ENCODE measurements at places on chromosomes 12 and 14.

- DNase-seq = no peak
These were observed 18.9 kb upstream of the KLRG1 start for GRCh38 chr12:8970432-8970831.

- DNase-seq = no peak
These were observed 235.6 kb downstream of the DACT1 start for GRCh38 chr14:58873228-58873953.

GRCh38 chr12:100473716-100474150 is at the start of gene NR1H4:
Gene NR1H4 (plus strand): TSS chr12:100473866. CDS start chr12:100493324, 19,458 bp downstream.
- no peak for DNase-seq

- DNase-seq = no peak
These were observed 44.6 kb upstream of the PTCSC3 start for GRCh38 chr14:36221112-36221511.

DNA sequence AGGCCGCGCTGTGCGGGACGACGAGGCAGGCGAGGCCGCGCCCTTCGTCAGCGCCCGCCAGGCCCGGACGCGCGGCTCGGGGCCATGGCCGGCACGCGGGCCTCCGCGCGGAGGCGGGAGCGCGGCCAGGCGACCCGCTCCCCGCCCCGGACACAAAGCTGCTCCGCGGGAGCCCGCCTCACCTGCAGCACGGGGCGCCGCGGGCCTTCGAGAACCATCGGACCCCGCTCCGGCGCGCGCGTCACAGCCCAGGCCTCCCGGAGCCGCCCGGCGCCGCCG is 342 bp downstream of the DICER1 start:
- DNase-seq = no peak

GRCh38 chr12:57223191-57224165 is 6.0 kb upstream of the SHMT2 start:
- DNase-seq = no peak

GRCh38 chr14:94622653-94623421 is 10.6 kb downstream of the SERPINA3 start:
- no peak for DNase-seq

- DNase-seq = no peak
These were observed 13.2 kb downstream of the KCNH3 start for GRCh38 chr12:49552014-49552413.

DNA sequence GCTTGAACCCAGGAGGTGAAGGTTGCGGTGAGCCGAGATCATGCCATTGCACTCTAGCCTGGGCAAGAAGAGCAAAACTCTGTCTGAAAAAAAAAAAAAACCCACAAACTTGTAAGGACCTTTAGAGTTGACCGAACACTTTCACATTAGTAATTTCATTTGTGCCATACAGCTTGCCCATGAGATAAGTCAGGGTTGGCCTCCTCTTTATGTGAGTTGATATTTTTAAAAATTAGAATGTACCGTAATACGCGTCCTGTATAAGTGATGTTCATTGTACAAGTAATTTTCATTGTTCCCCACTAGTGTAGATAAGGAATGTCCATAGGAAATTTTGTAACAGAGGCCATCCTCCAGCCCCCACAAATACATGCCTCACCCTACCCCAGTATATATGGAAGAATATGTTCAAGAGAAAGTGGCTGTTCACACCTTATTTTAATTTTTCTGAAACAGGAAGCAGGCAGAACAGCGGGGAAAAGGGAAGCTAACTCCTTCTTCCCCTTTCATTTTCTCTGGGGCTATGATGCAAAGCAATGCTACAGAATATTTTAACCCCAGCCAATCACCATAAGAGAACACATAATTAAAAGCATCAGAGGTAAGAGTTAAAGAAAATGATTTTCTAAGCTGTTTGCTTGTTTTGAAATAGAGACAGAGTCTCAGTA is 31.9 kb upstream of the HIF1A start:
- DNase-seq = peak; percentile 76

DNA sequence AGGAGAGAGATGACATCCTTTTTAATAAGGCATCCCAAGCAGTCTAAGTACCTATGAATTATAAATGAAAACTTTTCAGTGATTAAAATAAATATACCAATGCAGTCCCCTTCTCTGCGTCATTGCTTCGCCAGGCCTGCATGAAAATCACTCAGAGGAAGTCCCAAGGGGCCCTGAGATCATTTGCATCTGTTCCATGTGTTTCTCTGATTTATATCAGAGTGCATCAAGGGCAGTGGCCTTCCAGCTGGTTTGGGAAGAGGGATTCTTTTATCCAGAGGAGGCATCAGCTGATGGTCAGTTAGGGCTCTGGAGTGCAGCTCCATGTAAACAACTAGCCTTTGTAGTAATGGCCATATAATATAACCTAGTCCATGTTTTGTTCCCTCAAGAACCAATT is 210.1 kb downstream of the RGS6 start:
- no peak for DNase-seq

DNA sequence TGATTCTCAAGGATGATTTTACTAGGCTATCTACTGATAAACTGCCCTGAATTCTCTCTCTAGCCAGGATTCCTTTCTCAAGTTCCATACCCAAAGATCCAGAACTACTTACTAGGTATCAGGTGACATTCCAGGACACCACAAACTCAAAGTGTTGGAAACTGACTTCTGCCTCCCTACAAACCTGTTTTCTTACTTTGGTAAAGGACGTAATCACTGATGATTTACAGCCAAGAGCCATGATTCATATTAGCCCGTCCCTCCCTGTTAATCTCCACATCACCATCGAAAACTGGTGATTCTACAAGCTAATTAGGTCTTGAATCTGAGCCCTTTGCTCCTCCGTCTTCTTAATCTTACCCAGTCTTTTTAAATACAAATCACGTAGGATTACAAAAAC is 1.0 kb upstream of the ATG14 start:
- no peak for DNase-seq

- DNase-seq = no peak
These were observed 100.0 kb downstream of the DUSP6 start for GRCh38 chr12:89252284-89252683.

GRCh38 chr12:107159384-107159900 is 66.1 kb upstream of the CRY1 start:
- DNase-seq = no peak

DNA sequence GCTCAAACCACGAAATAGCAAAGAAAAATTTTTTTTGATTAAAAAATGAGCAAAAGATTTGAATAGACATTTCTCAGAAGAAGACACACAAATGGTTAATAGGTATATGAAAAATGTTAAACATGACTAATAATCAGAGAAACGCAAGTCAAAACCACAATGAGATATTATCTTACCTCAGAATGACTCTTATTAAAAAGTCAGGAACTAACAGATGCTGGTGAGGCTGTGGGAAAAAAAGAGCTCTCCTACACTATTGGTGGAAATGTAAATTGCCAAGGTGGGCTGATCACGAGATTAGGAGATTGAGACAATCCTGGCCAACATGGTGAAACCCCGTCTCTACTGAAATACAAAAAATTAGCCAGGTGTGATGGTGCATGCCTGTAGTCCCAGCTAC is 315.5 kb upstream of the FLRT2 start:
- no peak for DNase-seq

- no peak for DNase-seq
These were observed 678 bp upstream of the OAS2 start for GRCh38 chr12:112977641-112978040.

DNA sequence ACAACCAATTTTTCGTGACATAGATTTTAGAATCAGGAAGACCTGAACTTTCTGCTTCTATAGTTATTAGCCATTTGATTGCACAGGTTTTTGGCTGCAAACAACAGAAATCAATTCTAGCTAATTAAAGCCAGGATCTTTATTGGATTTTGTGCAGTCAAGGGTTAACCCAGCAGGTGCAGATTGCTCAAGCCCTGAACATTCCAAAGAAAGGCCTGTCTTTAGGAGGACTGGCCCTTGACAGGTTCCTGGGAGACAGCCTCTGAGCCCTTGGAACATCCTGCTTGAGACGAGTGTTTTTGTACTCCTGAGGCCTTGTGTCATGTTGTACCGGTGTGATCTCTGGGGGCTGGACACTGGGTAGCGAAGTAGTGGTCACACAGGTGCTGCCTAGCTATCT is 174.6 kb downstream of the PTCSC3 start:
- no peak for DNase-seq

DNA sequence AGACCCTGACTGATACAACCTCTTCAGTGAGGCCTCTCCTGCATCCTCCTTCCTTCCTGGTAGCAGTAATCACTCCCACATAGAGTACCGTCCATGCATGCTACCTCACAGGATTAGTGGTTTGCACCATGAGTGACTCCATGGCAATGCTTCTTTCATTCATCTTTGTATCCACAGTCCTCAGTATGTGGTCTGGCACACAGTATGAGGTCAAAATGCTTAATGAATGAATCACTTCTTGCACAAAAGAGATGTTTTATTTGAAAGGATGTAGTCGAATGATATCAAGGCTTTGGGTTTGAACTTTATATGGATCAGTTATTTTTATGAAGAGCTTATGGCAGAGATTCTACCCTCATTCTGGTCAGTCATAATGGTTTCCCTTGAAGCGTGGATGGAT is 42.2 kb downstream of the KCNA5 start:
- DNase-seq = no peak

DNA sequence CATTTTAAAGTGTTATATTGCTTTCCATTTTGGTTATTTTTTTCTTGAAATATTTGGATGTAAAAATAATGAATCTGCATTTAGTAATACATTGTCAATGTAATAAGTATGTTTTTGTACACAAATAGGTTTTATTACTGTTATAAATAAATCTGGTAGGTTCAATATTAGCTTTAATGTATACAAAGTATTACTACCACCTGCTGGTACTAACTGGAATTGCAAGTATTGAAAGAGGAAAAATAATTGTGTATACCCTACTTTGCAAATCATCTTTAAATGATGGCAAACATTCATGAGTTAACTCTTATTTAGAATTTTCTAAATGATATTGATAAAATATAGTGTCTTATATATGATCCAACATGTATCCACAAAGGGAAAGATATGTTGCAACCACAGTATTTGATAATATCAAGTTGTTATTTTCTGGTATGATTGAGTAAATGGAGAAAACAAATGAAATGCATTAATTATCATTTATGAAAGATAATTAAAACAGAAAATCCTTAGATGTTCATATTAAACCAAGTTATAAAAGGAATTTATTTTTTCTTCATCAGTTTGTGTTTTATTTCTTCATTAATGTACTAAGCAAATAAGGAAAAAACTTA is 3.2 kb downstream of the OR4K2 start:
- peak; percentile 1 for DNase-seq

DNA sequence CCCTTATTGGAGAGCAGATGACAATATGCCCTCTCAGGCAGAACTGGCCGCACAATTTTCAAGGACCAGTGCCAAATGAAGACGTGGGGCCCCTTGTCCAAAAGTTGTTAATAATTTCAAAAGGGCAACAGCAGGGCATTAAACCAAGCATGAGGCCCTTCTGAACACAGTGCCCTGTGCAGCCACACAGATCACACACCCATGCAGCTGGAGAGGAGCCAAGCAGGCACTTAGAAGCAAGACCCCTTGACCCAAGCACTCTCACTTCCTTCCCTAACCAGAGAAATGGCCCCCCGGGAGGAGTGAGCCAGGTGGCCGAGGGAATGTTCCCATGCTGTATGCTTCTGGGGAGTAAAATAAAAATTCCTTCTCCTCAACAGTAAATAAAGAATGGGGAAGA is 114.0 kb upstream of the TMPO start:
- no peak for DNase-seq

- DNase-seq = no peak
These were observed 486.2 kb downstream of the VRK1 start for GRCh38 chr14:97283426-97283825.

DNA sequence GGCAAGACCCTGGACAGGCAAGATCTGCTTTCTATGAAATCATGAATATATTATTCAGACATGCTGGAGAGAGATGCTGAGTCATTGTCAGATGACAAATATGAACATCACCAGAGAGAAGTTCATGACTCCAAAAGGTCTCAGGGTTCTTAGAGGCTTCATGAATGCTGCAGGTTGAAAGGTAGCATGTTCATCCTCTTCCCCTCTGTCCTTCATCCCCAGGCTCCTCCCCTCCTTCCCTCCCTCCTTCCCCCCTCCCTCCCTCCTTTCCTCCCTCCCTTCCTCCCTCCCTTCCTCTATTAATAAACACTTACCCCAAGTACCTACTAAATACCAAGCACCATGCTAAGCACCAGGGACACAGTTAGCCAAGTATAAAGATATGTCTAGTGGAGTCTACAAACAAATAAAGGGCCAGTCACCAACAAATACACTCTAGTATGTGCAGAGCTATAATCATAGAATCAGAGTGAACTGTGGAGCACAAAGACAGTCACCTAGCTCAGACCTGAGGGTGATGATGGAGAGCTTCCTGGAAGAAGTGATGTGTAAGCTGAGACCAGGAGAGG is 46.2 kb downstream of the RPH3A start:
- peak; percentile 18 for DNase-seq

DNA sequence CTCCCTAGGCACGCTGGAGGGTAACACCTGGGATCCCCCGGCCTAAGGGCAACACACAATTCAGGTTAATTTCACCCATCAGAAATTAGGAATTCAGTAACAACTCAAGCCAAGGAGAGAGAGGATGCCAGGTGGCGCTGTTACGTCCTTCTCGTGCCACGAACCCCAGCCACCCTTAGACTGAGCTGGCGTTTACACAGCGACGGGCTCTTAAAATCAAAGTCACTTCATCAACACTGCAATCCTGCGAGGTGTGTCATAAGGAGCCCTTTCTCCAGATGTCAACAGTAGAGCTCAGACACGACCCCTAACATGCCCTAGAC is 110.6 kb upstream of the TMEM132D start:
- DNase-seq = no peak

DNA sequence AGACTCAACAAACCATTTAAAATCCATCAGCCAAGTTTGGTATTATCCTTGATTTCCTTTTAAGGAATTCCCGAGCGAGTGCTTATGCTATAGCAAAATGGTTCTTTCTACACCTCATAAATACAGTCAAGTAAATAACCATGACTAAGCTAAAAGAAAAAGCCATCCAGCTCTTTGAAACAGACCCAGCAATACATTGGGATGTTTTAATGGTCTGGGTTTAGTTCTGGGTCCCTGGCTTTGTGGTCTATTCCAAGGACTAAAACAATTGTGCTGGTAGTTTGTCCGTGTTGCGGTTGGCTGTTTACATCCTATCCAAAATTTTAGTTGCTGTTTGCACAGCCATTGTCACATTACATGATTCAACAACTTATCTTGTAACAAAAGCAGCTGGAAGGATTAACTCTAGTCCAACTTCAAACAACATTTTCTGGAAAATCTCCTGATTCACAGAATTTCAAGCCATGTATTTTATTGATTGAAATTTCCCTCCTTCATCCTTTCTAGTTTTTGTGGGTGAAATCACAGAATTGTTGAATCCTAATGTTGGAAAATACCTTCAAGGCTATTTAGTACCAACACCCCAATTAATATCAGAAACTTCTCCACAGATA is 19.6 kb downstream of the KLRB1 start:
- no peak for DNase-seq
